T-helper 2 cell (primary cell): ENCODE measurements at places on chromosomes 7 and 10.

DNA sequence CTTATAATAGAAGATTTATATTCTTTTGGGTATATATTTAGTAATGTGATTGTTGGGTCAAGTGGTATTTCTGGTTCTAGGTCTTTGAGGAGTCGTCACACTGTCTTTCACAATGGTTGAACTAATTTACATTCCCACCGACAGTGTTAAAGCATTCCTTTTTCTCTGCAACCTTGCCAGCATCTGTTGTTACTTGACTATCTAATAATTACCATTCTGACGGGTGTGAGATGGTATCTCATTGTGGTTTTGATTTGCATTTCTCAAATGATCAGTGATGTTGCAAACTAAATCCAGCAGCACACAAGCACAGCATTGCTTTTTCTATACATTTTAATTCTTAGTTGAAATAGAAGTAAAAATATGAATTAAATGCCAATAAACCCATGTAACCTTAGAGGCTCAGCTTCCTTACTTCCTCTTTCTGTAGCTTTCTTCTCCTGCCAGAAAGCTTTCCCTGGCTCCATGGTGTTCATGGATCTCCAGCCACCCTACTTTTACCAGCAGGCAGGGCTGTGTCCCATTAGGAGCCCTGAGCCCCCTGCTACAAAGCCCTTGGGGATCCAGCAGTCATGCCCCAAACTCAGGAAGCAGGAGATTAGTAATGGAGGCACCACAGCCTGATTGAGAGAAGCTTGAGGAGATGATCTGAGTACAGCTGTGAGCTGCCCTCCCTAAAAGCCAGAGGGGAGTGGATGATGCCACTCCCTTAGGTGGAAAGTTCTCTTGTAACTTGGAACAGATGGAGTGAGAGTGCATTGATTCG lies 158.6 kb downstream of the TMEM178B start:
- DNase-seq, result no peak

GRCh38 chr7:91519241-91520158 lies 255.3 kb downstream of the FZD1 start:
- no peak for DNase-seq

DNA sequence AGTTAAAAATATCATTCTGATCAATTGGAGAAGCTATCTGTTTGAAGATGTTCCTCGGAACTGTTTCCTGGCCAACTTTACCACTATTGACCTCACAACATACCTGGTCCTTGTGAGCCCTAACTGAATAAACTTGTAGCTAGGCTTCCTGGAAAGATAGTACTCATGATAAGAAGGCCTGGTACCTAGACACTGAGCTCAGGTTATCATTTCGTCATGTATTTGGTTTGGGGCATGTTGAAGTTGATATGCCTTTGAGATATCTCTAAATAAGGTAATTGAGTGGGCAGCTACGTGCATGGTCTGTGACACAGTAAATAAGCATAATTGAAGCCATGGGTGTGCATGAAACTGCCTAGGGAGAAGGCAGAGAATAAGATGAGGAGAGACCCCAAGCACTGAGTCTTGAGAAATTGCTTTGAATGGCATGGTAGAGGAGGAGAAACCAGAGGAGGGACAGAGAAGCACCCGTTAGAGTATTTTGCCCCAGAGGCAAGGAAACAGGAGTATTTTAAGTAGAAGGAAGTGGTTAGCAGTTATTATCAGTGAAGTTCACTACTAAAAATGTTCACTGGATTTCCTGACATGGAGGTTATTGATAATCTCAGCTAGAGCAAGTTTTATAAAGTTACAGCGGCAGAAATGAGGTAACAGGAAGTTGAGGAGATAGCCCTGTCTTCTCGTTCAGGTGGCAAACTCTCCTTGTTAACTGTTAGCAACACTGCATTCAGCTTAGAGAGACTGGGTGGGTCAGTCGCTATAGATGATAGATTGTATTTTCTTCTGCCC lies 55.6 kb downstream of the CC2D2B start:
- DNase-seq, result no peak

DNA sequence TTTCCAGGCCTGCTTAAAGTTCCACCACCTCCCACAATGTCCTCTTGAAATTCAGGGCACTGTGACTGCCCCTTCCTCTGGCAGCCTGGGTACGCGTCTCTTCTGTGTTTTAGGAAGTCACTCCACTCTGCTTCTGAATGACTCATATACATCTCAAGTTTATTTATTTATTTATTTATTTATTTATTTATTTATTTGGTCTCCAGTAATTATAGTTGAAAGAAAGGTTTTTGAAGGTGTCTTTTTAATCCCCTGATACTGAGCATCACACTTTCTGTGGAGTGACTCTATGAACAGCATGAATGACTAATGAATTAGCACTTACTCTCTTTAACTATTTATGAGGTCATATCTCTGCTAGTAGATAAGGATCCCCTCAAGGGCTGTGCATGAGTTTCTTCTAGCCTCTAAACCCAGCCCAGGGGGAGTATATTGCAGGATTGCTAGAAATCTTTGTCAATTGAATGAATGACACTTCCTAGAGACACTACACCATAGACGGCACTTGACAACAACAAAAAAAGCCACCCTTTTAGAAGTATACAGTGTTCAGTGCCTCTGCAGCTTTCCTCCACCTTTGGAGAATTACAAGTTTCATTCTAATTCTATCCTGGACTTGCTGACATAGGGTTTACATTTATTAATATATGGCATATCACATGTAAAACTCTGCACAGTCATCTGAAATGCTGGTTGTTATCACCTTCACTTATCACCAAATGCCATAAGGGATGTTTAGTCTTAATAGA lies 2.1 kb downstream of the MACC1 start:
- DNase-seq, result no peak

DNA sequence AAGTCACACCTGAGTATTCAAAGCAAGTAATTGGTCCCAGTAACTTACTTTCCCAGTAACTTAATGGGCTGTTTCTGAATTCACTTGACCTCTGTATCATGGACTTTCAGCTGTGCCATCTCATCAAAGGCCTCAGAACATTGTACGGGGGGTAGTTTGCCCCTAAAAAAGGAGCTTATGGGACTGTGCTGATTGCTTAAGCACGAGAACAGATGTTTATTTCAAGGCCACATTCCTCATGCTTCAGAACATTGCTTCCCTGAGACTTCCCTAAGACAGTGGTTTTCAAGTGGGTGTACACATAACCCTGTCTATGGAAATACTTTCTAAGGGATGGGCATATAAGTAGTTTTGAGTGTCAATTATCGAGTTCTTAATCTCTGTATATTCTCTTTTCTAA lies 26.8 kb downstream of the CALCR start:
- DNase-seq, result no peak

DNA sequence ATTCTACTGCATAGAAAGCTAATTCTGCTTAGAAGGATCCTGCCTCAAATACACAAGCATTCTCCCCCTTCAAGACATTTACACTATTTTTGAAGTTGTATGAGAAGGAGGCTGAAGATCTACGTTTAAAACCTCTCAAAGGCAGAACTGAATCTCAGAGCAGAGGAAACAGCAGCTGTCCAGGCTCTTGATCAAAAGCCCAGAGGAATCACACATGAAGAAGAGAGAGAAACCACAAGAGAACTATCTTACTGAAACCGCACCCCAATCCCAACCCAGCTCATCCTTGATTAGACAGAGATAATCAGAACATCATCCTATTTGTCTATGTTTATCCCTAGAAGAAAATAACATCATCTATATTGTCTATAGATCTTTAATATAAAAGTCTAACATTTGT lies 2.2 kb upstream of the DNAJC1 start:
- DNase-seq, result no peak

DNA sequence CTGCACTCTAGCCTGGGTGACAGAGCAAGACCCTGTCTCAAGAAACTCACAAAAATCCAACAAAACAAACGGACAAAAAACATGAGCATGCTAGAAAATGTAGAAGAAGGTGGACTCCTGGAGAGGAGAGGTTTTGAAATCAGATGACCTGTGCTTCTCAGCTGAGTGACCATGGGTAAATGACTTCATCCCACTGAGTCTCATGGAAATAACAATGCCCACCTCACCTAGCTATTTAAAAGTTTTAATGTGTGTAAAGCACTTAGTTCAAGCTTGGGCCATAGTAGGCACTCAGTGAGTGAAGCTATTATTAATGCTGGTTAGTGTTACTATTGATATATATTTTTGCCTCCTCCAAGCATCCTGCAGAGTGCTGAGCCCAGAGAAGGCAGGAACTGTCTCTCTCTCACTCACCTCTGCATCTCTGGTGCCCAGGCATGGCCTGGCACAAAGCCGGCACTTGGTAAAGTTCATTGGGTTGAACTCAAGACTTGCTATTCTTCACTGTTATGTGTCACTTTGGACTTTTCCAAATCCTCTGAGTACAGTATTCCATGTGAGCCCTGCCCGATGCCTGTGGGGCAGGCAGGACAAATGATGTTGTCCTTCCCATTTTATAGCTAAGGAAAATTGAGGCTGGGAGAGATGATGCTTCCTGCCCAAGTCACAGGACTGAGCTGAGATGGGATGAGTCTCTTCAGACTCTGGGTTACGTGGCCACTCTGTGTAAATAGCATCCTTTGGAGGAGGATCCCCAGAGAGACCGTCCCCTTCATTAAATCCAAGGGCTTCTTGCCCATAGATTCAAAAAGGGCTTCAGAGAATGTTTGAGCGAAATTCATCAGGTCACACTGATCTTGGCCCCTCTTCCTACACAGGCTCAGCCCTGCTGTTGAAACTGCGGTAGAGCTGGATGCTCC lies 81.4 kb upstream of the EMX2 start:
- no peak for DNase-seq

GRCh38 chr7:159172400-159172799 lies 27.7 kb upstream of the VIPR2 start:
- DNase-seq, result no peak

DNA sequence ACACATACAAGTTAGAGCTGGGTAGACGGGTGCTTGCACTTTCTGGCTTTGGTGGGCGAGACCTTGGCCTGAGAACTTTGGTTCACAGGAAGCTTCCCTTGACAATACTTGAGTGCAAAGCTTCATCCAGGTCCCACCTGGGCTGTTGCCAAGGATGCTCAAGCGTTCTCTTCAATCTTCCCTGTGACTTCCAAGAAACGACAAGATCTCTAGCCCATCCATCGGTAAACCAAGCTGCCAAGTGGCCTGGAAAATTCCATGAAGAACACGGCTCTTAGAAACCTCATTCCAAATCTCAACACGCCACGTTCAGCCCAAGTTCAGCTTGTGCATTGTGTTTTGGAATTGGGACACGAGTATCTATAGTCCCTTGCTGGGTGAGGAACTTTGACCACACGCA lies 84.7 kb downstream of the CHST15 start:
- DNase-seq, result no peak

GRCh38 chr7:65250216-65250615 lies 123.4 kb upstream of the ZNF92 start:
- no peak for DNase-seq

DNA sequence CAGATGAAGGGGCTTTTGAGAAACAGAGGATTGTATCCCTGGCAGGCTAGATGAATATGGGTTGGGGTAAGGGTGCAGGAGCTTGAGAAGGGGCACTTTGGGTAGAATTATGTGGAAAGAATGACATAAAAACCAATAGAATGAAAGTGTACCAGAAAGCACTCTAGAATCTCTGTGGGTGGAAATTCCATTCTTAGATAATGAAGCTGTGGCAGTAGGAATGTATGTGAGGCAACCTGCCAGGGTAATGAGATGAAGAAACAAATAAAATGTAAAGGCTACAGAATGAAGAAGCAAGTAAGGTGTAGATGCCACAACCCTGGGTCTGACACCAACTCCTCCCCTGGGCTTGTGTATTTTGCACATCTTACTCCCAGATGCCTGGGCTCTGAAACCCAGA lies 16.8 kb downstream of the NOBOX start:
- no peak for DNase-seq

DNA sequence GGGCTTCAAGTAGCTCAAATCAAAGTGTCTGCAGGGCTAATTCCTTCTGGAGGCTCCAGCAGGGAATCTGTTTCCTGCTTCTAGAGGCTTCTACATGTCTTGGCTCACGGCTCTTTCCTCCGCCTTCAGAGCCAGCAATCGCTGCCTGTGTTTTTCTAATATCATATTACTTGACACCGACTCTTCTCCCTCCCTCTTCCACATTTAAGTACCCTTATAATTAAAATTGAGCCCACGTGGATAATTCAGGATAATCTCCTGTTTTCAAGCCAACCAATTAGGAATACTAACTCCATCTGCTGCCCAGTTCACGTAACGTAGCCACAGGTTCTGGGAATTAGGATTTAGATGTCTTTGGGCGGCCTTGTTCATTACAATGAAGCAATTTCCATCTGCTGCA lies 372.2 kb downstream of the DPP6 start:
- no peak for DNase-seq

- no peak for DNase-seq
Observed at GRCh38 chr10:91909117-91909677, at the start of gene FGFBP3. Gene FGFBP3 (minus strand): TSS chr10:91909486. CDS start chr10:91908969, 517 bp downstream.

DNA sequence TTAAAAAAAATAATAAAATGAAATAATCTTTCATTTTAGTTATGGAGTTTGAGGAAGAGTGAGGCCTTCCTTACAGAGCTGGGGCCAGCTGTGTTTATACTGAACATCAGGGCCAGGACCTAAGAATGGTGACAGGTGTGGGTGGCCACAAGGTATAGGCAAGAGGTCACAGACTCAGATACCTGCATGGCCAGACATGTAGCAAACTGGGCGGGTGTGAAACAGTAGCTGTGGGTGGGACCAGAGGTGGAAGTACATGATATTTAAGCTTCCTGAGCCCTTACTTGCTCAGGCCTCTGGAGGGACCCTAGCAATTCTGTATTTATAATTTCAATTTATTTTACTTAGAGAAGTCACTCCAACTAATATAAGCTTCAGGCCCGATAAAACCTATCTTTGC lies 27.7 kb upstream of the CAMK1D start:
- no peak for DNase-seq

DNA sequence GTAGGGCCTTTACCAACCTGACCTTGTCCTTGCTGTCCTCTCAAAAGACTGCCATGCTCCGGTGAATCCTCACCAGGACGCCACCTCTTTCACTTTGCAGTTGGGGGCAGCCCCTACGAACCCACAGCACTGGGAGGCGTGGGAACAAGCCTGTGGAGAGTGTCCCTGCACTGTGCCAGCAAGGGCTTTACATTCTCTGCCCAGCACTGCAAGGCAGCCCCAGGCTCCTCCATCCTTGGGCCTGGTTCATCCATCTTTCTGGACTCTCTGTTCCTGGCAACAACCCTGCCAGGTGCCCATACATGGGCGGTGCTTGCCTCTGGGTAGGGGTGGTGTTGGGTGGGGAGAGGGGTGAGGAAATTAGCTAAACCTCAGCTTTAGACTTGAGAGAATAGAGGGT lies 1.4 kb downstream of the CHAT start:
- no peak for DNase-seq
